ENCODE measurements at places on chromosomes 3 and 15.

DNA sequence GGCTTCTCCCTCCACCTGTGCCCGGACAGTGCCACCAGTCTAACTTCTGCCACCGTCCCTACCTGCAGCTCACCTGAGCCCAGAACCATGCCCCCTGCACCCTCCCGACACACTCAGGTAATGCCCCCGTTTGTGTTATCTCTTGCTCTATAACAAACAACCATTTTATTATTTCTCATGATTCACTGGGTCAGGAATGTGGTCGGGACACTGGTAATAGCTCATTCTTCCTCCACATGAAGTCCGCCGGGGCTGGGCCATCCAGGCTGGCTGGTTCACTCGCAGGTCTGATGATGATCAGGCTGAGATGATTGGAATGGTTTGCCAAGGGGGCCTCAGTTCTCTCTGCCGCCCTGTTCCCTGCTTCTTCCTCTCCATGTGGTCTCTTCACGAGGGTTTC is 20.3 kb upstream of the NR2E3 start:
- DNase-seq, result no peak

DNA sequence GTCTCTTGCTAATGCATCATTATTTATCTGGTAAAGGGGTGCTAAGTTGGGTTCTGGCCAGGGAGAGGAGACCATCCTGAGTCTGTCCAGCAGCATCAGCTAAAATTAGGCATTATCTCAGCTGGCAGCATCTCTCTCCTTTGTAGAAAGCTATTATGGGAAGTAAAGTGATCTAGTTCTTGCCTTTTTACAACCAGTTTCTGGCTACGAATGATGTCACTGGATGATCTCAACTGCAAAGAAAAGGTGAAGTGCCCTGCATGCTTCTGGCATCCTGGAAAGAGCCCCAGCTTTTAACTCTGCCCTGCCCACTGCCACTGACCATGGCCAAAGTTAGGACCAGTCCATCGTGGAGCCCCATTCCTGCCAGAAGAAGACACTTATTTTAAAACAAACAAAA is 37.1 kb upstream of the IL12A start:
- no peak for DNase-seq

DNA sequence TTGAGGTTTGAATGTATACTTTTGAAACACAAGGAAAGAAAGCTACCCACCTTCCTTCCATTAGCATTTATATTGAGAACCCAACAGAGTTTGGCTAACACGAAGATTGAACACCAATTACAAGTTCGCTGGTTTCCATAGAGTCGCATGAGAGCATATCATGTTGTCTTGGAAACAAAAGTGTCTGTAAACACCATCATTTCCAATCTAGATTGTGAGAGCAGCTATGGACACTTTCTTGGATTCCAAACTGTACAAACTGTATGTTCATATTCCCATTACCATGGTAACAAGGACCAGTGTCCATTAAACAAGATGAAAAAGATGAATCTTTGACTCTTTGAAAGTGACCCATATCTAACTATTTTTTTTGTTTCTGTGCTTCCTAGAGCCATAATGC is 529.9 kb upstream of the ROBO1 start:
- DNase-seq, result no peak

- no peak for DNase-seq
Measured at GRCh38 chr3:178203165-178203564, 333.1 kb upstream of the KCNMB2 start.

Measured in NCI-H524 (cell line).